ENCODE measurements at places on chromosomes 4 and X. TPM values are rescaled to one million over a fixed set of nuclear protein-coding genes. Genes with fewer than 3 reads are reported as not detected.

Gene SHROOM2
- 1.1 TPM for total RNA-seq

Gene MMAA
- 8.7 TPM for total RNA-seq

GRCh38 chrX:10781847-10782530 is 161.6 kb upstream of the MID1 start:
- DNase-seq: no peak

DNA sequence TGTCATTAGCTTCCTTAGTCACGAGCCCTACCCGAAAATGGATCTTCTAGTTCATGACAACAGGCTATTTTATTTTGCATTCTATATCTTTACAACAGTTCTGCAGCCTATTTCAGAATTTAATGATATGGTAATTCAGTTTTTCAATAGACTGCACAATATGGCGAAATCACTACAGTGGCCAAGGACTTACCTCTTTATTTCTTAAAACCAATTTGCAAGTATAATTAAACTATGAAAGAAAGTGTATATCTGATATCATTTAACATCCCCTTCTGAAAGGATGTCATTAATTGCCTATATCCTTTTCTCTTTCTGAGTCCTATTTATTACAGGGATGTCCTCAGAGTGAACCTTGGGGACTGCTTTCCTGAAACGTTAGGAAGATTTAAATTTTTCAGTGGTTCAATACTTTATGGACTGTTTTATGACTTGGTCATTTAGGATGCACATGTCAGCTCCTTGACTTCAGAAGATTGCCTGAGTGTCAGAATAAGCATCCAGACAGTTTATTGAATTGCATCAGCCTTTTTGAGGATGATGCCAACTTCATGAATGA is 190.8 kb upstream of the GEMIN8 start:
- DNase-seq: no peak

All from left cardiac atrium (tissue), 4 donors.